Activated CD4-positive, alpha-beta T cell treated with anti-CD3 and anti-CD28 coated beads for 4 hours (primary cell): ENCODE measurements at places on chromosomes 7 and 10.

GRCh38 chr7:90453259-90453891, 16.1 kb upstream of the PTTG1IP2 start:
- DNase-seq: no peak

- no peak for DNase-seq
Measured at GRCh38 chr7:27181795-27182275, 3.2 kb downstream of the HOXA11 start.

- DNase-seq: no peak
Measured at GRCh38 chr10:14016011-14016536, 314.6 kb downstream of the FRMD4A start.

GRCh38 chr7:98617051-98617959, at the start of gene NPTX2:
Gene NPTX2, plus strand, starts transcription at chr7:98617285. Its CDS starts 177 bp downstream, at chr7:98617462.
- no peak for DNase-seq

DNA sequence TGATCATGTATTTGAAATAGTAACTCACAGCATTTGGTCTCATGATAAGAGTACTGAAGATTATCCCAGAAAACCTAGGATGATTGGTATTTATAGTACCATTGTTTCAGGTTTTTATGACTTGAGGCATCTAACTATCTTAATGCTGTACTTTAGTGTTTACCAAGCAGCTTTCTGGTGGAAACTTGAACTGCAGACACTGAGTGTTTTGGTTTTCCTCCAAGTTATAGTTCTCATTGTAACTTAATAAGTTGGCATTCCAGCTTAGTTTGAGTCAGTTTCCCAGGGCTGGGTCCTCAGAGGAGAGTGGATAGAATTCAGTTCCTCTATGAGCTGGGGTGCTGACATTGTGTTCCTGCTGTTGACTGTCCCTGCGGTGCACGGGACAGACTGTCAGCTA, 50.4 kb downstream of the SEC23IP start:
- DNase-seq: no peak

DNA sequence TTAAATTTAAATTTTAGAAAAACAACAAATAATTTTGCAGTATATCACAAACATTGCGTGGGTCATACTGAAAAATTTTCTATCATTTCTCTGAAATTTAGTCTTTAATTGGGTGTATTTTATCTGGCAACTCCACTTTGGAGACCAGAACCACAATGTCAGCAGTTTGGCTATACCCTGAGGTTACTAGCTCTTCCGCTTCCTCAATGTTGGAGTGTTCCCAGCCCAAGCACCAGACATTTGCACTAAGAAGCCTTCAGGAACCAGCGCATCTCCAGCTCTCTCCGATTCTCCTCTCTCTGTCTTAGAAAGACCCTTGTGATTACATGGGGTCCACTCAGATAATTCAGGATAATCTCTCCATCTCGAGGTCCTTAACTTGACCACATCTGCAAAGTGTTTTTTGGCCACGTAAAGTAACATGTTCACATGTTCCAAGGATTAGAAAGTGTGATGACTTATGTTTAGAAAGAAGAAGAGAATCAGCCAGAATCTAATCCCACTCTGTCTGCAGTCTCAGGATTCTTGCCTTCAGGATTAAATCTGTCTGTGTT, 43.1 kb upstream of the ADRB1 start:
- no peak for DNase-seq

GRCh38 chr7:19798986-19799385, 25.6 kb upstream of the TMEM196 start:
- no peak for DNase-seq

DNA sequence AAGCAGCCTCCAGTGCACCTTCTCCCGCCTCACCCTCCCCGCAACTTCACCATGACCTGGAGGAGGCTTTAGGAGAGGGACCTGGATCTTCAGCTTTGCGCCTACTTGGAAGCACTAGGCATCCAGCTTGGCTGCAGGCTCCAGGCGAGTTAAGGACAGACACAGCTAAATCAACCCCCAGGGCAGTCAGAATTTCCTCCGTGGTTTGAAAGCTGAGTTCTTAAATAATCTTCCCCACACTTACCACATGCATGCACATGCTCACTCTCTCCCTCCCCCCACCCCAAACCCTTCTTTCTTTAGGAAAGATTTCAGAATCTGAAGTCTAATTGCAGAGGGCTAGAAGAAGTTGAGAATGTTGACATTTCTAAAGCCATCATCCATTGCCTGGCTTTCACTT, 36.7 kb upstream of the LRRC4 start:
- DNase-seq: no peak

DNA sequence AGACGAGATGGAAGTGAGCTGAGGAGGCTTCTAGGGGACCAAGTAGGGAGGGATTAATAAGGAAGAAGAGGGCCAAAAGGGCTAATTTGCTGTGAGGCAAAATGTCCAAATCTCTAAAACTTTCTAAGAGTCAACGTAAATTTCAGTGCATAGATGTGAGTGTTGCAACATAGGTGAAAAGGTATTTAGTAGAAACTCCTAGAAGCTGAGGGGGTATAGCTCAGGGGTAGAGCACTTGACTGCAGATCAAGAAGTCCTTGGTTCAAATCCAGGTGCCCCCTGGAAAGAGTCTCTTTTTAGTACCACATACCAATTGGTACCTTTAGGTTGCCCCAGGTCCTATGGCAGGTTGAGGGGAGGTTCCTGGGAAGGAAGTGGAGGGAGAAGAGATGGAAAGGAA, 48.7 kb upstream of the ZNF746 start:
- no peak for DNase-seq

DNA sequence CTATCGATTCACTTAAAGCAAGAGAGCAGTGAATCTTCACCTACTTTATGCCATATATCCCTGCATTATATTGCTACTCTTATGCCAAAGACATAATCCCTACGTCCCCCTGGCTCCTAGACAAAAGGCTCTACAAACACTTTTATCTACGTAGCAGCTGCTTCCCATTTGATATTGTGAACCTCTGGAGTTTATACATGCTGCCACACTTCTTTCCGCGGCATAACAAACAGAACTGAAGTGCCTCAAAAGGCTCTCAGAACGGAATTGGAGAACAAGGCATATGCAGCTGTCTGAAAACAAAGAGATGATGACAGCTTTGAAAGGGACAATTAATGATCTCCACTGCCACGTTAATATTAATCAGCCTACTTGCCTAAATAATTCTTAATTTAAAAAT, 985.6 kb upstream of the LRRN3 start:
- DNase-seq: no peak

GRCh38 chr7:131327049-131327625, 539 bp upstream of the MKLN1 start:
- DNase-seq: no peak

- no peak for DNase-seq
Measured at GRCh38 chr7:94907811-94908322, 473 bp downstream of the PPP1R9A start.

GRCh38 chr10:78160591-78160990, 126.9 kb downstream of the RPS24 start:
- DNase-seq: no peak
